ENCODE measurements at places on chromosomes 16 and 17.

DNA sequence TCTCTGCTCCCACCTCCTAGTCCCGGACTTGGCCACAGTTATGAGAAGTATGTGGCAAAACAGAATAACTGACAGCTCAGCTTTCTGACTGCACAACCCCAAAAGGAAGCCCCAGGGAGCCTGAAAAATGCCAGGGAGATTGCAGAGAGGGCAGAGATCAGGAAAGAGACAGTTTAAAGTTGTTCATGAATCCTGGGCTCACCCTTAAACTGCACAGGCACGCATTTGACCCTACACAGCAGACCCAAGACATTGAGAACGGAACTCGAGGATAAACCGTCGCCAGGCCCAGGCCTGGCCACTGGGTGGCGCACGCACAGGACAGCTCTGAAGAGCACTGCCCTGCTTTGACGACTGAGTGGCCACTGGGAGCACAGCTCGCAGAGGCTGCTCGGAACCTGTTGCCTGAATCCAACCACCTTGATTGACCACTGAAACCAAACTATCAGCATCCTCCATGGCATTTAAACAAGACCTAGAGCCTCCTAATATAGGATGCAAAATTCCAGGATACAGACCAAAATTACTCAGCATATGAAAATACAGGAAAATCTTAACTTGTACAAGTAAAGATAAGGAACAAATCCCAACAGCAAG is 114.0 kb downstream of the C16orf95 start:
- peak; percentile 49 for DNase-seq
- H3K4me3 ChIP-seq = no peak overlapping the region
- no peaks in the 10 kb centered on the region for H3K27me3 ChIP-seq
- H3K4me1 ChIP-seq = no peaks in the 10 kb centered on the region
- H3K36me3 ChIP-seq = no peaks in the 10 kb centered on the region

DNA sequence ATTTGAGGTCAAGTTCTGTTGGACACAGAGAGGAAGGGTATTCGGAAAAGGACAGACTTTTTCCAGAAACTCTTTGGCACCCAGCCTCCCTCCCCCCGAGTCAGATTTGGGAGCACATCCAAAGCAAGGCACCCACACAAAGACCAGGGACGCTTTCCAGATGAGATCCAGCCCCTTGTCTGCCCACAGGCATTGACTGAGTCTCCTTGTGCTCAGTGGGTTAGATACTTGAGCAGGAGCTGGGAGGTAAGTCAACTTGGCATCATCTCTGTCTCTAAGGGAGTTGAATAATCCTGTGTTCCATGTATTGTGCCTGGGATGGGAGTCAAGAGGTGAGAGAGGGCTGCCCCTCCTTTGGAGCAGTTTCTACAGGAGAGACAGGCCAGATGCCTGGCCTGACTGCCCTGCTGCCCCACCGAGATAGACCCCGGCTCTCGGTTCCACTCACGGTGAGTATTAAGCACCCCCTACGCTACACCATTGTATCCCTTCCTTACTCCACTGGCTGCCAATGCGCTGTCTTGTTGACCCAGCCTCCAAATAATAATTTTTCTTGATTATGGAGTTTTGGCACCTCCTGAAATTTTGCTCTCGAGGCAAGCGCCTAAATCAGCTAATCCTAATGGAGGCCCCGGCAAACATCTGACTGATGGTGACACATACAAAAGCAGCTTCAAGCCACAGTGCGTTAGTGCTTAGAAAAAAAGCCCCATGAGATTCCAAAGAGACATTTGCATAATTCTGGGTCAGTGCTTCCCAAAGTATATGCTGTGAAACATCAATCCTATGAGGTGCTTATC is 29.6 kb upstream of the MAP3K14 start:
- no peak overlapping the region for H3K27ac ChIP-seq
- H3K27me3 ChIP-seq = no peaks in the 10 kb centered on the region
- H3K36me3 ChIP-seq = no peaks in the 10 kb centered on the region
- H3K4me3 ChIP-seq = no peak overlapping the region
- H3K4me1 ChIP-seq = no peaks in the 10 kb centered on the region

GRCh38 chr16:66399031-66399430 is 28.1 kb upstream of the BEAN1 start:
- DNase-seq = no peak
- H3K27me3 ChIP-seq = no peaks in the 10 kb centered on the region
- no peaks in the 10 kb centered on the region for H3K4me1 ChIP-seq

DNA sequence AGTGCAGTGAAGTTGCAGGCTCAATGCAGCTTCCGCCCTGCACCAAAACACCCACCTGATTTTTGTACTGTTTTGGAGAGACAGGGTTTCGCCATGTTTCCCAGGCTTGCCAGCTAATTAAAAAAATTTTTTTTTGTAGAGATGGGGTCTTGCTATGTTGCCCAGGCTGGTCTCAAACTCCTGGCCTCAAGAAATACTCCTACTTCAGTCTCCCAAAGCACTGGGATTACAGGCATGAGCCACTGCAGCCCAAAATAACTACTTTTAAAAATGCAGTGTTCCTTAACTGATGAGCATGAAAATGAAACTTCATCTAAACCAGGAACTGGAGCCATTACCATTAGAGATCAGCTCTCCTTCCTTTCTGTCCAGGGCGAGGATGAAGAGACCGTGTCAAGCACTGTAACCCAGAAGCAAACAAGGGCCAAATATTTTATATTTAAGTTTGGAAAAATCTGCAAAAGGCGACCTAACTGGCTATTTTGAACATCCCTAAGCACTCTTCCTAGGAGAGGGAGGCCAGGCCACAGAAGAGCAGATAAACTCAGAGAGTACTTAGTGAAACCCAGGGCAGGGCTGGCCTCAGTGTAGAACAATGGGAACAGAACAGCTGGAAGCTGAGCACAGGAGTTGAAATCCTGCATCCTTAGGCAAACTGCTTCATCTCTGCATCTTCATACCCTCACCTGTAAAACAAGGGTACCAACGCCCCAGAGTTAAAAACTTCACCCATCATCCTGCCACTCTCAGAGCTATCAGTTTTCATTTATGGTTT is 24.0 kb downstream of the CREBBP start:
- H3K27ac ChIP-seq = peak overlapping the region; percentile 24
- H3K36me3 ChIP-seq = no peaks in the 10 kb centered on the region
- H3K27me3 ChIP-seq = no peaks in the 10 kb centered on the region
- no peak for DNase-seq
- H3K4me1 ChIP-seq = peaks cover 20% of the 10 kb centered on the region
- H3K4me3 ChIP-seq = no peak overlapping the region

DNA sequence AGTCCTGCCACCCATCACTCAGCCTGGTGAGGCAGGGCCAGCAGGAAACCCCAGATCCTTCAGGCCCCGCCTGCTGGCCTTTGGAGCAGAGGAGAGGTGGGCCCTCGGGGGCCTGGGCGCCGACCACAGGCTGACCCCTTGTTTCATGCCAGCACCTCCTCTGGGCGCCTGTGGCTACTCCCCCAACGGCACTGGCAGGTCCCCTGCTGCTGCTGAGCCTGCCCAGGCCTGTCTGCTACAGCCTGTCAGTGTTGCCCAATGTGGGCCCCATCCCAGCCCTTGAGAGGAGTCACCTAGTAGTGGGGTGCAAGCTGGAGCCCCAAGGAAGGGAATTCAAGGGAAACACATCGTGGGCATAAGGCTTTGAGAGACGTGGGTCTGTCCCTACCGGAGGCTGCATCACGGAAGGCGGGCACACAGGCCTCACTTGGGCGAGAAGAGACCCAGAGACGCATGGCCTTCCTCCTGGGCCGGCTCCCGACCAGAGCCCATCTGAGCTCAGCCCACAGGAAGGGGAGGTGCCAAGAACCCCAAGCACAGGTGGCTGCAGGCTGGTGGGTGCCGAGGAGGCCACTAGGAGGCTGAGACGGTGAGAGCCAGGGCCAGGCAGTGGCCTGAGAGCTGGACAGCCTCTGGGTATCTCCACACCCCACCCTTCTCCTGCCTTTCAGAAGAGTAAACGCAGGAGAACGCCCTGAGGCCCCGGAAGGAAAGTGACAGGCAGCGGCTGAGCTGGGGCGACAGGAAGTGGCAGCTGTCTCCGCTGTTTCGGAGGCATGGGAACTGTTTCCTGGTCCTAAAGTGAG is 8.0 kb upstream of the FASN start:
- no peaks in the 10 kb centered on the region for H3K36me3 ChIP-seq
- peak; percentile 86 for DNase-seq
- H3K4me3 ChIP-seq = peak overlapping the region; percentile 69
- peak overlapping the region; percentile 63 for H3K27ac ChIP-seq
- H3K27me3 ChIP-seq = no peaks in the 10 kb centered on the region
- peaks cover 12% of the 10 kb centered on the region for H3K4me1 ChIP-seq

- peaks cover 12% of the 10 kb centered on the region for H3K36me3 ChIP-seq
- H3K4me1 ChIP-seq = no peaks in the 10 kb centered on the region
- H3K4me3 ChIP-seq = no peak overlapping the region
- H3K27me3 ChIP-seq = no peaks in the 10 kb centered on the region
Measured at GRCh38 chr16:8832717-8833105, 35.1 kb downstream of the PMM2 start.

DNA sequence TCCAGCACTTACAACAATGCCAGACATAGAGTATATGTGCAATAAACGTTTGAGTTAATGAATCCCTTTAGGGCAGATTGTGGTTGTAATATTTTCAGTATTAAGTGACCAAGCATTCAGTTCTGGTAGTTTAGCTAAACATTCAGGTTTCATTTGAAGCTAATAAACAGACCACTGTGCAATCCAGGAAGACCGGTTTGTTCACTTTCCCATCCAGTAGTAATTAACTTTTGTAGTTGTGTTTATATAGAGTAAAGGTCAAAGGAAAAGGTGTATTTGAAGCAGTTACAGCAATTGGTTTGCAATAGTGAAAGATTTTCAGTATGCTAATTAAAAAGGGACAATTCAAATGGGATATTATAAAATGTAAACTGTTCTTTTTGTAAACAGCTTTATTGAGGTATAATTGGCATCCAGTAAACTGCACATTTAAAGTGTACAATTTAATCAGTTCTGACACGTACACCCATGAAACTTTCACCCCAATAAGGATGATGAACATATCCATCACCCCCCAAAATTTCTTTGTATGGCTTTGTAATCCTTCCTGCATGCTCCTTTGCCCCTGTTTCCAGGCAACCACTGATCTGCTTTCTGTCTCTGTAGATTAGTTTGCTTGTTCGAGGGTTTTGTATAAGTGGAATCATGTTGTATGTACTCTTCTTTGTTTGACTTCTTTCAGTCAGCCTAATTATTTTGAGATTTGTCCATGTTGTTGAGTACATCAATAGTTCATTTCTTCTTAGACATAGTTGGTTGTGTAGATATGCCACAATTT is 26.3 kb downstream of the MRTFB start:
- no peaks in the 10 kb centered on the region for H3K36me3 ChIP-seq
- H3K27me3 ChIP-seq = no peaks in the 10 kb centered on the region
- no peak overlapping the region for H3K27ac ChIP-seq
- peaks cover 9% of the 10 kb centered on the region for H3K4me1 ChIP-seq
- DNase-seq = no peak
